Activated CD4-positive, CD25-positive, alpha-beta regulatory T cell treated with anti-CD3 and anti-CD28 coated beads, Interleukin-2, amount 50 U/mL, for 16 hours (primary cell): ENCODE measurements at places on chromosomes 11 and 22.

GRCh38 chr11:128868841-128869671, 2.0 kb upstream of the KCNJ1 start:
- no peak for DNase-seq

GRCh38 chr11:113411536-113411935, 24.0 kb downstream of the ANKK1 start:
- DNase-seq: no peak

DNA sequence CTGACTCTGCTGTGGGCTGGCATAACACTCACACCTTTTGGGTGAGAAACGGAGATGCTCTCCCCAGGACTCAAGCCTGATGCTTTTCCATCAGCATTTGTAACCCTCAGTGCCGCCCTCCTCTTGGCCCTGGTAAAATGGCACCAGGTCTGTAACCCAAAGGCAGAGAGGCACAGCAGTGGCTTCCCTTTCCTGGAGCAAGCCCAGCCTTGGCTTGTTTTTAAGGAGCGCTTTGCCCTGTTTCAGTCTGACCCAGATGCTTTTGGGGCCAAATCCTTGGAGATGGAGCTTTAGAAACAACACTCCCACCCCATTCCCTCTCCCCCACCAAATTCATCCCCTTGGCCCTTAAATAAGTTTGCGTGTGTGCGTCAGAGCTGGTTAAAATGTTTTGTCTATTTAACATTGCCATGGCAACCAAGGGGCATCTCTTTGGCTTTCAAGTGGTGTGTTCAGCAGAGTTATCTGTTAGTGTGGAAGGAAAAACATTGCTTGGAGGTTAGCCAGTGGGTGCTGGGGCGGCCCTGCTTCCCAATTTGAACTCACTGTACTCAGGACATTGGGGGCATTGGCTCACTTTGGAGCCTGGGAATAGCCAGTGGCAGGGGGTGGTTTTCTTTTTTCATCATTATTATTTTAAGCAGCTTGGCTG, 134.1 kb downstream of the NAV2 start:
- DNase-seq: no peak

DNA sequence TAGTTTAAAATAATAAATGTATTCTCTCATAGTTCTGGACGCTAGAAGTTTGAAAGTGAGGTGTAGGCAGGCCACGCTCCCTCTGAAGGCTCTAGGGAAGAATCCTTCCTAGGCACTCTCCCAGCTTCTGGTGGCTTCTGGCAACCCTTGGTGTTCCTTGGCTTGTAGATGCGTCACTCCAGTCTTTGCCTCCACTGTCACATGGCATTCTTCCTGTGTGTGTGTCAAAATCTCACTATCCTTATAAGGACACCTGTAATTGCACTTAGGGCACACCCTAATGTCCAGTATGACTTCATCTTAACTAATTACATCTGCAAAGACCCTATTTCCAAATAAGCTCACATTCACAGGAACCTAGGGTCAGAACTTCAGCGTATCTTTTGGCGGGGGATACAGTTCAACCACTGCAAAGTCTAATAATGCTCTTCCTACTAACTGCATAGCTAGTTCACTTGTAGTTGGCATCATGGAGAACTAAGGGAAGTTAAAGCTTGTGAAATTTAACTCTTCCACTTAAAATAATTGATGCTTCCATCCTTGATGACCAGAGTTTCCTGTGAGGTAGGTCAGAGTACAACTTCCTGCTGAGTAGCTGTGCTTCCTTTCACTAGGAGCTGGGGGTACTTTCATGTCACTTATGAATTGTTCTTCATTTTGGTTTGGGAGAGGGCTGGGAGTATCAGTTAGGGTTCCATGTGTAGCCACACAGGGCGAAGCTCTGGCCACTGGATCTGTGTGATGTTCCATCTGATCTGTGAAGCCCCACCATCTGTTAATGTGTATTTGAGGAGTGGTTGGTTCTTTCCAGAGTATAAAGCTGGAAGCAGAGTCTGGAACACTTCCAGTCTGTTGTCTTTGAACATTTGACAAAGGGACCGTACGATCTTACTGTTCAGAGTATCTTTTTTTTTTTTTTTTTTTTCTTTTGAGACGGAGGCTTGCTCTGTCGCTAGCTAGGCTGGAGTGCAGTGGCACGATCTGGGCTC, 10.5 kb downstream of the YWHAH start:
- no peak for DNase-seq

- no peak for DNase-seq
Observed at GRCh38 chr11:104487046-104487806, 323.3 kb upstream of the PDGFD start.

GRCh38 chr11:5291207-5291838, 10.4 kb downstream of the OR51B4 start:
- DNase-seq: no peak

- no peak for DNase-seq
Observed at GRCh38 chr11:126405906-126406305, 50.4 kb downstream of the ST3GAL4 start.
